ENCODE measurements at places on chromosomes 7 and 10. TPM values are rescaled to one million over a fixed set of nuclear protein-coding genes. Genes with fewer than 3 reads are reported as not detected.

The IGF2BP3 gene
- total RNA-seq, result 98.3 TPM

DNA sequence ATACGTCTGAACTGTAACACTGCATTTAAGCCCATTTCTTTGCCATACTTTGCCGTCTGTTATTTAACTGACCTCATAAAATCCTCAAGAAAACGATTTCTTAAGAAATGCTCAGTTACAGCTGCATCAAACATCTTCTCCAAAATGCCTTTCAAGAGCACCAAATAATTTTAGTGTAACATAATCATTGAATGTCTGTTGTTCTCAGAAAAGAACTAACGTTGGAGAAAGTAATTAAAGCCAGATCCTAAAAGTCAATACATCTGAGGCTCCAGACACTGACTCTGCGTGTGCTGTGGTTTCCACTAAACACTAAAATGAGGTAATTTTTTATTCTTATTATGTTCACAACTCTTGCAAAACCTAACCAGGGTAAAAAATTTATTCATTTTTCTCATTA is 63.7 kb upstream of the LRRC17 start:
- no peak for DNase-seq

The CYP26A1 gene
- total RNA-seq, result not detected

DNA sequence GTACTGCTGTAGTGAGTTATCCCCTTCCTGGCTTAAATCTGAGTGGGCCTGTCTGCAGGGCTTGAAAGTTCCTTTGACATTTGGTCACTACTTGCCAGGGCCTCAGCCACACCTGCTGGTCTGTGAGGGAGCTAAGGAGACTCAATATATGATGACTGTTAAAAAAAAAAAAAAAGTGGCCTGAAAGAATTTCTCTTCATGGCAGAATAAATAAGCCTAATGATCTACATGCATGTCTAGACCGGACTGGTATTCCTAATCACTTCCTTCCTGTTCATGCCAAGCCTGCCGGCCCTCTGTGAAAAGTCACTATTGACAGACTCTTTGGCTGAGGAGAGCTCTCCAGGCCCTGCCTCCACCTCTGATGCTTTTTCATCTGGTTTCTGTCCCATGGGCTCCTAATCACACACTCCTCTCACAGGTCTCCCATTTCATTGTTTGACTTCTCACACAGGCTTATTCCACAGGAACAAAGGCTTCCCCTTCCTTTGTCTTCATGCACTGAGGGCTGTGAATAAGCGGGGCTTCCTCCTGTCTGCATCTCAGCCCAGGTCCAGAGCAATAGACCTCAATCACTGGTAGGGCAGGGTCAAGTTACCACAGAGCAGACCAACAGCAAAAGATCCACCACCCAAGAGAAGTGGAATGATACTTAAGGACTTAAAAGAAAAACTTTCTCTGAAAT is 99.1 kb upstream of the SEC61G start:
- no peak for DNase-seq

The PPP1R17 gene
- total RNA-seq, result not detected

DNA sequence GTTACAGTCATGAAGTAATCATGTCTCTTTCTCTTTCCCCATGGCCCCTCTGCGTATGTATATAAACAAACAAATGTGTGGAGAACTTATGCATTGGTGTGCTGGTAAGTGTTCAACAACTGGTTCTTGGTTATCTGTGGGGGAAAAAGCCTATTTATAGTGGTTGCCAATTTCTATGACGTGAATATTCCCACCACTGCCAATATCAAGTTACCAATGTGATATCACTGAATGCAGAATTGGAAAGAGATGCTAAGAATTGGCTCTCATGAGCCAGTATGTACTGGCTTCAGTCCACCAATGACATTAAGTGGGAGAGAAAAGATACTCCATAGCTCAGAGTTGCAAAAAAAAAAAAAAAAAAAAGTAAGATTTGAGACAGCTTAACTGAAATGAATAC is 399.7 kb downstream of the REEP3 start:
- no peak for DNase-seq

DNA sequence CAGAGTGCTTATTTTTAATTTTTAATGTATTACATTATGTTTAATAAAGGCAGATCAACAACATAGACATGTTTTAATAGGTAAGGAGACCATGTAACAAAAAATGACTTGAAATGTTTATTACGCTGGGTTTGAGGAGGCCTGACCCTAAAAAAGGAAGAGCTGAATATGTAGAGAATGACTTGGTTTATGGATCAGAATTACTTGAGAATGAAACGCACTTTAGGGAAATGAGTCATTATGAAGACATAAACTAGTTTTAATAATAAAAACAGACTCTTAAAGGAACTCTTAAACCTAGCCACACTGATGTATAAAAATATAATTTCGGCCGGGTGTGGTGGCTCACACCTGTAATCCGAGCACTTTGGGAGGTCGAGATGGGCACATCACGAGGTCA is 56.5 kb downstream of the CTTNBP2 start:
- no peak for DNase-seq

DNA sequence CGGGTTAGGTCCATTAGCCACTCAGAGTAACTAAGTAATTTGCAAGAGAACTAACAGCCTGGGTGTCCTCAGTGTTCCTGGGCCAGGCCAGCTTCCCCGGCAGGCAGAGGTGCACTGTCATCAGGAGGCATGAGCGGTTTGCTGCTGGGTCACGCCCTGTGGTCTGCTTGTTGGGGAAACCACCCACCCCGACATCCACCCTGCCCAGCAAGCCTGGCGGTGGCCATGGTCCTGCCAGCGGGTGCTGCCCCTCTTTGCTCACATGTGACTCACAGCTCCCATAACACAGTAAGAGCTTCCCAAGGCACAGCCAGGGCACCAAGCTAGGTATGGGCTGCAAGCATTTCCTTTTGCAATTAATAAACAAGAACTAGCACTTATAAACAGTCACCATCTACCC is 75.9 kb downstream of the RGS10 start:
- no peak for DNase-seq

The PHYH gene
- total RNA-seq, result 17.1 TPM

The SEPTIN7 gene
- total RNA-seq, result 190 TPM

DNA sequence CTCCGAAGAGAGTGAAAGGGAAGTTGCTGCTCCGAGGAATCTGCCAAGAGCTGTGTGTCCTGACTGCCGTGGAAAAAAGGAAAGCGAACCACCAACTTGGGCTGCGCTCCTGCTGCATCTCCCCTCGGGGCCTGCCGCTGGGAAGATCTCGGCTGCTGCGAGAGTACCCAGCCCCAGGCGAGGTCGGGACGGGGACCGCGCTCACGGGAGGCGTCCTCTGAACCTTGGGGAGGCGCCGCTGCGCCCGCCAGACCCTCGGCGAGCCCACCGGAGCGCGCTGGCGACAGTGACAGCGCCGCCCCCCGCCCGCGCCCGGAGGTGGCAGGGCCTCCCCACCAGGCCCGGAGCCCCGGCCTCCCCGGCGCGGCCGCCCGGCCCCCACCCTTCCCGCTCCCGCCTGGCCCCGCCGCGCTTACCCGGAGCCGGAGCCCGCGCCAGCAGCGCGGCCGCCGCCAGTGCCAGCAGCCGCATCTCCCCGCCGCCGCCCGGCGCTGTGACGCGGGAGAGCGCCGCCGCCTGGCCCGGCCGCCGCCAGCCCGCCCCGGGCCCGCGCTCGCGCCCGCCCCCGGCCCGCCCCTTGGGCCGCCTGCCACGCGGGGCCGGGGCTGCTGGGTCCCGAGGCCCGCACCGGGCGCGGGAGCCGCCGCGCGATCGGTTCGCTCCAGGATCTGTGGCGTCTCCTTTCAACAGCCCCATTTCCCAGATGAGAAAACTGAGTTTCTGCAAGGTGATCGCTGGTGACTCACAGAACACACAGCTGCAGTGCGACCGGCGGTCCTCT is at the start of gene VSTM4:
TSS of gene VSTM4 (minus strand) at position 508 of the 781 bp plus-strand sequence. CDS start at position 471, 37 bp downstream.
- DNase-seq, result no peak

The CYP3A5 gene
- 0.10 TPM for total RNA-seq

- no peak for DNase-seq
Measured at GRCh38 chr7:128020159-128020558, 11.1 kb downstream of the LRRC4 start.

DNA sequence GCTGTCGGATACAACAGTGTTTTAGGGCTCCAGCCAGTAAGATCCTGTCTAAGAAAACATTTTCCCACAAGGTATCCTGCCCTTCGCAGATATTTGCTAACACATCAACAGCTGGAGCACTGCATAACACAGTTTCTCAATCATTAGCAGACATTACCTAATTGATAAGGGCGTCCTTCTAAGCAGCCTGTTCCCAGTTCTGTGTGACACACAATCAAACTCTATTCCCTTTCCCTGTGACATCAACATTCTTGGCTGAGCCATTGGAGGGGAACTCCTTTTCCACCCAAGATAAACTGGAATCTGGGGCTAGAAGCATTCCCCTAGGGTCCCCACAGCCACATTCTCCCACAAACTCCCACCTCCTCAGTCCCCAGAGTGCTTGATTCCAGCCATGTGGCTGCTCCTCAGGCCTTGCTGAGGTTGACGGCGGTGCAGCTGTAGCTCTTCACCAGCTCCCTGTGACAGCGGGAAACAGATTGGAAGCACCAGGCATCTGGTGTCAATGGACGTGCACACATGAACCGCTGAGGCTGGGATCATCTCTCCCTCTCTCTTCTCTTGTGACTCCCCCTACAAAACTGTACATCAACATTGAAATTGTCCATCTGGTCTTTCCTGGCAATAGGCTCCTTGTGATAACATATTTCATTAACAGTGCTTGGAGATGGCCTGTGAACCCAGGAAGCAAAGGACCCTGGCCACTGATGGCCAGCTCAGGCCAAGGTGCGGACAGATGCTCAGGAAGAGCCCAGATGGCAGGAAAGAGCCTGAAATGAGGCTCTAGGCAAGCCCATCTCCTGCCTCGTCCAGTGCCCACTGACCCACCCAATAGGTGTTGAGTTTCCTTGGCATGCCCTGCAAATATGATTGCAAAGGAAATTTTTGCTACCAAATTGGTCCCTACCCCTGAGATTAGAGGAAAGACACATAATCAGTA is 131.1 kb upstream of the TBX20 start:
- DNase-seq, result no peak

DNA sequence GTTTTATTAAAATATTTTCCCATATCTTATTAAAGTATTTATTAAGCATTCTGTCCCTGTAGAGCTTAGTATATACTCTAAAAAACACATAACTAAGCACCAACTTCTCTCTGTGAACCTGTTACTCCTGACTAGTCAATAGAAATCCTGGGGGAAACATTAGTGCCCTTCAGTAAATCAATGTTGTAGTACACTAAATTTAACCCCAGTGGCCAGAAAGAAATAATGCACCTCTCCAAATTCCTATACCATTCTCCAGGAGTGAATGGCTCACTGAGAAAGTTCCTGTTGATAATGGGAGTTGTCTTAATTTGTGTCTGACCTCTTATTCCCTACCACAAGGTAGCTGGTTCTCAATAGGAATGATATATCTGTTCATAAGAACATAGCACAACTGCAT is 188.2 kb downstream of the SEMA3D start:
- DNase-seq, result no peak

DNA sequence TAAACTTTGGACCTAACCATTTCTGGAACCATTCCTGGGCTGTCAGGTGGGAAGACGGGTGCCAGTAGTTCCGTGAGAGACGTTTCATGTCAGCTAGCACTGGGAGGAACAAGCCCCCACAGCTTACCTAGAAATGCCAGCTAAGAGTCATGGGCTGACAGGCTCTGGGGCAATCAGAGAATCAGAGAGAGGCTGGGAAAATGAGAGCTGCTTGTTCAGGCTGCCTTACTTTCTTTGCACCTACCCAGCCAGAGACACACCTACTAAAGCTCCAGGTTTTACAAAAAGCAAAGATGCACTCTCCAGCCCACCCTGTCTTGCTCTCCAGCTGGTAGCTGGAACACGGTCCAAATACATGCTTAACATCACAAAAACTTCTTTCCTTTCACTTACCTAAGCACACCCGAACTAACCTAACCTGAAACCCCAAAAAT is 688 bp downstream of the PTN start:
- DNase-seq, result no peak

- DNase-seq, result no peak
Measured at GRCh38 chr7:41745451-41745850, 42.6 kb upstream of the INHBA start.

DNA sequence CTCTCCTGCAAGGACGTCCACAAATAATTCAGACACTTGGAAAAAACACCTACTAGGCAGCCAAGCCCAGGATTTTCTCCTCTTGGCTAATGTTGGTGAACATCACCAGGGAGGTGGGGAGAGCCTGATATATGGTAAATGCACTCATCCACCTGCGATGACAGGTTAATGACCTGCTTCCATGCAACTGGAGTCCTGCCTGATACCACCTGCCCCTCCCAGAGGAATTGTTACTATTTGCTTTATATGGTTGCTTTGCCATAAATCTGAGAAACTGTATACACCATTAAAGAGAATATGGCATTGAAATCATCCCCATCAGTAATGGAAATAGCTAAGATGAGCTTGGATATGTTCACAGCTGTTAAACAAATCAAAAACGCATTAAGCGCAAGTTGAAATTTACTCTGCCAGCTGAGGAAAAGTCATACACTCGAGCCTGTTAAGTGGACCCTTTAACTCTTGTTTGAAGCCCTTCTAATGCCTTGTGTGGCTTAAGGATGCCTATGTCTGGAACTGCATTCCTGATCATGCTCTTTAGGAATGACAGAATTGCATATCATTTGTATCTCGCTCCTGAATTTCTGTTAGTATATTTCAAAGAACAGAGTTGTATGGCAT is 208.3 kb downstream of the PRPF18 start:
- DNase-seq, result no peak

The MUC3A gene
- total RNA-seq, result not detected

DNA sequence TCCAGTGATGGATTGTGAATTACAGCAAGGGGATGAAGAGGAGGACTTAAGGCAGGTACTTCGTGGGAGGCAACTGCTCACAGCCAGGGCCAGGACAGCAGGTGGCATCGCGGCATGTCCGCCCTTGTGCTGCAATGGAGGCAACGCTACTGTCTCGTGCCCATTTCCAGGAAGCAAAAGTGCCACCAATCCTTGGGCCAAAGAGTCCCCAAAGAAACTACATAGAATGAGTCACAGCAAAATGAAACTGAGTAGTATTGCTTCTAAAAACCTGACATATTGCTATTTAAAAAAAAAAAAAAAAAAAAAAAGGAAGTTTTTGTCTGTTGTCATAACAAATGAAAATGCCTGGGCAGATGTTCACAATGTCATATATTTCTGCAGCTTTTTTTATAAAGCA is 46.6 kb downstream of the RSU1 start:
- DNase-seq, result no peak

The ASB10 gene
- not detected for total RNA-seq

DNA sequence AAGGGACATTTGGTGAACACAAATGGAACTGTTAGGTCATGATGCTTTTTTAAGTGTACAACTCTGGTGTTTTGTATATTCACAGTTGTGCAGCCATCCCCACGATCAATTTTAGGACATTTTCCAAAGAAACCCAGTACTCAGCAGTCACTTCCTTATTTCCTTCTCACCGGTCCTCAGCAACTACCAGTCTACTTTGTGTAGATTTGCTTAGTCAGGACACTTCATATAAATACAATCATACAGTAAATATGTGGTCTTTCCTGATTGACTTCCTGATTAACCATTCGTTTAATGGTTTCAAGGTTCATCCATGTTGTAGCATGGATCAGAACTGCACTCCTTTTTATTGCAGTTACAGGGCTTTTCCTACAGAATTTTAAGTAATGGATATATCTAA is 14.4 kb downstream of the SGPL1 start:
- DNase-seq, result no peak

The PIP4K2A gene
- total RNA-seq, result 21.2 TPM

The H2AZ2 gene
- 134 TPM for total RNA-seq

The CABCOCO1 gene
- total RNA-seq, result 0.29 TPM
